ENCODE measurements at places on chromosomes 2 and 18.
A peak's percentile ranks its signal among the peaks of the same experiment; 100 is the strongest.

DNA sequence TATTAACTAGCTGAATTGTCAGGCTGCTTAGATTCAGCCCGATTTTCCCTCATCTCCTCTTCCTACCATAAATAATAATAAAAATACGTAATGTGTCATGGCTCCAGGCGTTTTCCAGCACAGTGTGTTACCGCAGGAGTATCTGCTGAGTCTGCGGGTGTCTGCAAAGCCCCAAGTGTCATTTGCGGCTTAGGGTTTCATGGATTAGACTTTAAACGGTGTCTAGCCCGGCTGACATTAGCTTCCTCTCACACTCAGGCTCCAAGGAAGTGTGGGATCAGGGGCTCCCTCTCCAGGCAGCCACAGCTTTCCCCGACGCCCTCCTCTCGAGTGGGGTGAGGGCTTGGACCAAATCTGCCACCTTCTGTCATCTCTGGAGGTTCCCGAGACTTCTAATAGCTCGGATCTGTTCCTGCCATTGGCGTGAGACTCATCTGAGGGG, 14.1 kb upstream of the HOXD1 start:
- DNase-seq: no peak

- no peak for DNase-seq
Measured at GRCh38 chr2:200311139-200311538, 4.6 kb downstream of the SPATS2L start.

DNA sequence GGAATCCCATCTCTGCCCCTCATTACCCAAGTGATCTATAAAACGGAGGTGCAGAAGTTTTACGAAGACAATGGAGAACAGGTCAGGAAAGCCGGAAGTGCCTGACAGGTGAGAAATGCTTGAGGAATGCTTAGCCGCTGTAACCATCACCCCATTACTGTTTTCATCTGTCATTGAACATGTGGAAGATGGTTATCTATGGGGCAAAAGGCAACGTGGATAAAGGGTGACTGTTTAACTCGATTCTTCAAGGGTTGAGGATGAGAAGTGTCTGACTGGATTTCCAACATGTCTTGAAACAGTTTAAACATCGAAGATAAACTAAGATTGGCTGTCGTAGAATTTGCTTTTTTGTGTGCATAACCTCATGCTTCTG, 17.3 kb downstream of the HK2 start:
- no peak for DNase-seq

DNA sequence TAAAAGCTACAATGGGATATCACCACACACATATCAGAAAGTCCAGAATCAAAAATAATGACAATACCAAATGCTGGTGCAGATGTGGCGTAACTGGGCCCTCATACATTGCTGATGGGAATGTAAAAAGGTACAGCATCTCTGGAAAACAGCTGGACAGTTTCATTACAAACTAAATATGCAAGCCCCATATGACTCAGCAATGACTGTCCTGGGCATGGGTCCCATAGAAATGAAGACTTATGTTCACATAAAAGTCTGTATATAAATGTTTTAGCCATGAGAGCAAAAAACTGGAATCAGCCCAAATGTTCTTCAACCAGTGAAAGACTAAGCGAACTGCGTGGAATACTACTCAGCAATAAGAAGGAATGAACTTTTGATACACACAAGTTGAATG, 56.7 kb downstream of the ALPK2 start:
- no peak for DNase-seq

DNA sequence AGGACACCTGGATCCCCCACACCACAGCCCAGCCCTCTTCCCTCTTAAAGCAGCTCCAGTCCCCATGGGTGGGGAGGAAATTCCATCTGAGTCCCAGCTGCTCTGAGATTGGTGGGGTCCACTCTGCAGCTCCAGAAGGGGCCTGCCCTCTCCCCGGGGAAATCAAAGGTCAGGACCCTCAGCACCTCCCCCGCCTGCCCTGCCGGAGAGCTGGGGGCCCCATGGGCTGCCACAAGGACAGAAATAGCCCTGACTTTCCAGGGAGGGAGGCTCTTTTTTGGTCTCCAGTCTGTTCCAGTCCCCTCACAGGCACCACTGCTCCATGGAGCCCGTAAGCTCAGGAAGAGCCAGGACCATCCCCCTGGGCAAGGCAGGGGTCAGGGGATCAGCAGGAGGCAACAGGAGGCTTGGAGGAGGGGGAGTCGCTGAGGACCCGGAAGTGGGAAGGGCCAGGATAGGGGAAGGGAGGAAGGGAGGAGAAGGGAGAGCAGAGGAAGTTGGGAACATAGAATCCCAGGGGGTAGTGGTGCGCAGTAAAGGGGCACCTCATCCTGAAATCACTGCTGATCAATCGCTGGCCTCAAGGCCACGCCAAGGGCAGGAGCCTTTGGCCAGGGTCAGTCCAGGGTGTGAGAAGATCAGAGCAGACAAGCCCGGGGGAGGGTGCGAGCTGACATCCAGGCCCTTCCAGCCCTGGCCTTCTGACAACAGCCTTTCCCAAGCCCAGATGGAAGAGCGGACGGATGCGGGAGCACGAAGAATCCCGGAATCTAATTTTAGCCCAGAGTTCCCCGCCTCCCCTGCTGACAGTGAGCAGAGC, 7.6 kb downstream of the ADRA2B start:
- no peak for DNase-seq

DNA sequence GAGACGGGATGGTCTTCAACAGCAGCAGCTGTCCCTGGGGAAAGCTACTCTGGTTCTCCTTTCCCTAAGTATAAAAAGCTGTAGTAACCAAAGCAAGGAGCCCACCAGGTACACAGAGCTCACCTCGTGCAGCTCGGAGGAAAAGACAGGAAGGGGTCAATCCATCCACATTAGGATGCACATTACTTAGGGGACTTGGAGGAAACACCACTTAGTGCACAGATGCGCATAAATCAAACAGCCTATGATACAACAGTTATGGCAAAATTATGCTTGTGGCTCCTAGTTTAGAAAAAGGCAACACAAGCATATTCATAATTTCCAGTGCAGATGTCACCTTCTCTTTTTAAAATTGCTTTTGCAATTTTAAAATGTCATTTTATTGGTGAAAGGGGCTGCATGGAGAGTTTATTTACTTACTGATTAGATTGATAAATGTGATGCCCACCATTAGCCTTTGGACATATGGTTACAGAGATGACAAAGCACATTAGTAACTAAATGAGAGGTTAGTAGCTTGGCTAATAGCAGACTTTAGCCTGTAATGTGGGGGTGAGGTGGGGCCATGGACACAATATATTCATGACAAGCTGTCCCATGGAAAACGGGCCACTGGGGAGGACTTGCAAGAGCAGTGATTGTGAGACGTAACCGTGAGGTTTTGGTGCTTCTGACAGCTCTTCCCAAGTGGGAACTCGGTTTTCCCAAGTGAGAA, 199.8 kb downstream of the MYT1L start:
- DNase-seq: no peak

GRCh38 chr2:18651842-18652774, 62.7 kb upstream of the NT5C1B start:
- DNase-seq: no peak

DNA sequence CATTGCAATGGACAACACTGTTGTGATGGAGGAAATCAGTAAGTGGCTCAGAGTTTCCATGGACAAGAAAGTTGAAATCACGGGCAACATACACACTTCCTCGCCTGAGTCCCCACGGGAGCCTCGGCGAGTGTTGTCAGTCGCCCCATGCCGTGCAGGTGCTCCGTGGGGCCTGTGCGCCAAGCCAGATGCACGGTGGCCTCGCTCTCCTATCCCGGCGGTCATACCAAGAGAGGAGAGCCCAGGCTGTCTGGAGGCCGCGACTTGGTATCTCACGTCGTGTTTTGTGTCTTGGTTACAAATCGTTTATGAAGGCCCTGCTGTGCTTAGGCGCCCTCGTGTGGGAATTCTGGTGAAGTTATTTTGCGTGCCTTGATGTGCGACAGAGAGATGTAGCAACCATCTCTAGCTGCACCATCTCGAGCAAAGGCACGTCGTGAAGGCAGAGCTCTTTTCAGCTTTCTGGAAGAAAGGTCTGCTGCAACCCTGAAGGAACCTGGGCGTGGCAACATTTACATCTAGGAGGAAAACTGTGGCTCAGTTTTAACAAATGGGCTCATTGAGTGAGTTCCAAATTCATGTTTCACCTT, 21.8 kb downstream of the ATG4B start:
- DNase-seq: peak; percentile 9

- no peak for DNase-seq
Measured at GRCh38 chr2:72032481-72033041, 115.1 kb downstream of the CYP26B1 start.

DNA sequence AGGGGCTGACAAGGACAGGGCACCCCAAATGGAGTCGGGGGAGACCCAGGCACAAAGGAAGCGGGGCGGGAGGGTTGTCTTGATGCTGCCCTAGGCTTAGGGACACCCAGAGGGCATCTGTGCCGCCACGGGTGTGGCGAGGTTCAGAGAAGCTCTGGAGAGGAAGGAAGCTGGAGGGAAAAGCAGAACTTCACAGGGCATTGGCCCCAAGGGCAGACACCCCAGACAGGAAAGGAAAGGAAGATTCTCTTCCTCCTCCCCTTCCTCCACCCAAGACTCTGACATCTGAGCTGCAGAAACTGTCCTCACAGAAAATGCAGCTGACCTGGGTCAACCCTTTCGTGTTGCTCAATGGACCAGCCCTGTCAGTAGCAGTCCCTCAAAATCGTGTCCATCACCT, 25.6 kb downstream of the DNMT3A start:
- no peak for DNase-seq

- DNase-seq: no peak
Measured at GRCh38 chr2:129778584-129778877, 200.9 kb upstream of the RAB6C start.

GRCh38 chr18:43108882-43109281, 6.6 kb downstream of the RIT2 start:
- DNase-seq: no peak
